Smooth muscle cell of trachea (primary cell): ENCODE measurements at places on chromosomes 11 and 22. TPM values are rescaled to one million over a fixed set of nuclear protein-coding genes. Genes with fewer than 3 reads are reported as not detected.

SLC6A5 gene
- under 0.01 TPM in 1 of 2 replicates, not detected in the other for total RNA-seq

LRRC32 gene
- total RNA-seq = 5.4 and 48.3 TPM in 2 replicates

PDGFB gene
- total RNA-seq = 0.29 TPM in 1 of 2 replicates, not detected in the other

OR10S1 gene
- total RNA-seq = not detected in 2 replicates

SCGB1A1 gene
- not detected in 2 replicates for total RNA-seq

PANX2 gene
- total RNA-seq = 0.17 and 0.29 TPM in 2 replicates

OTOG gene
- not detected in 2 replicates for total RNA-seq
